IgD-negative memory B cell (primary cell): ENCODE measurements at places on chromosomes 7 and 10. TPM values are rescaled to one million over a fixed set of nuclear protein-coding genes. Genes with fewer than 3 reads are reported as not detected.

The COL28A1 gene
- not detected for polyA plus RNA-seq

The TMEM26 gene
- not detected for polyA plus RNA-seq

The IFIT1B gene
- not detected for polyA plus RNA-seq

The ADAMTS14 gene
- not detected for polyA plus RNA-seq

The TEX36 gene
- not detected for polyA plus RNA-seq

The GNGT1 gene
- not detected for polyA plus RNA-seq

The PRF1 gene
- 24.3 TPM for polyA plus RNA-seq

The FLNC gene
- not detected for polyA plus RNA-seq

The RELN gene
- polyA plus RNA-seq = not detected

The SPDYE6 gene
- 0.36 TPM for polyA plus RNA-seq

The METTL2B gene
- 21.7 TPM for polyA plus RNA-seq

The OPALIN gene
- not detected for polyA plus RNA-seq

The GRK5 gene
- 18.1 TPM for polyA plus RNA-seq

The CSGALNACT2 gene
- 12.2 TPM for polyA plus RNA-seq
